ENCODE measurements at places on chromosomes 4 and X.
A peak's percentile ranks its signal among the peaks of the same experiment; 100 is the strongest.

DNA sequence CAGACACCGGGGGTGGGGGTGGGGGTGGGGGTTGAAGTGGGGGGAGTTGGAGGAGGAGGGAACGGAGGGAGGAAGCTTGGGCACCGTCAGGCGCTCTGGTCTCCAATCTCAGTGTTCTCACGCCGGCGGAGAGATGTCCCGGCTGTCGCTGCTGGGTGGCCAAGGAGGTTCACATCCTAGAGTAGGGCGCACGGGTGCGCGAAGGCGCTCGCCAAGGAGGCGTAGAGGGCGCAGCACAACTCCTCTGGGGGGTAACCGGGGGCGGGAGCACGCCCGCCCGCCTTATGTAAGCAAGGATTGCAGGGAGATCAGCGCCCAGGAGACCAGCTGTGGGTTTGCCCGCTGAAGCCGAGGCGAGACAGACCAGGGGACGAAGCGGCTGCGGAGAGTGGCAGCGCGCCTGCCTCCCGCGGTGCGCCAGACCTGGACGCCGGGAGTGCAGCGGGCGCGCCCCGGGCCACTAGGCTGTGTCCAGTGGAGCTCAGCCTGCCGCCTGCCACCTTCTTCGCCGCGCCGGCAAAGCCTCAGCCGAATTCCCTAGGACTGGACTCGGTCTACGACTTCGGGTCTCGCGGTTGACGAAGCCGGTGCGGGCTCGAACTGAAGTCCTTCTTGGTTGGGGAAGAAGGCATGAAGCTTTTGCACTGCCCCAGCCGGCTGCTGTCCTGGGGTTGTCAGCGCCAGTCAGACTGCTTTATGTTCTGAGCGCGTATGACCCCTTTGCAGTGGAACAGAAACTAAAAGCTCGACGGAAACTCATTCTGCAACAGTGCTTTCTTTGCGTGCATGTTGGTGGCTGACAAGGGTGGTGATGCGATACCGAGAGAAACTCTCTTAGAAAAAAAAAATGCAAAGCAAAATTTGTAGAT is 707 bp upstream of the UNC5C start:
- DNase-seq: peak; percentile 27

- DNase-seq: no peak
Measured at GRCh38 chr4:147704846-147705245, 20.9 kb upstream of the PRMT9 start.

DNA sequence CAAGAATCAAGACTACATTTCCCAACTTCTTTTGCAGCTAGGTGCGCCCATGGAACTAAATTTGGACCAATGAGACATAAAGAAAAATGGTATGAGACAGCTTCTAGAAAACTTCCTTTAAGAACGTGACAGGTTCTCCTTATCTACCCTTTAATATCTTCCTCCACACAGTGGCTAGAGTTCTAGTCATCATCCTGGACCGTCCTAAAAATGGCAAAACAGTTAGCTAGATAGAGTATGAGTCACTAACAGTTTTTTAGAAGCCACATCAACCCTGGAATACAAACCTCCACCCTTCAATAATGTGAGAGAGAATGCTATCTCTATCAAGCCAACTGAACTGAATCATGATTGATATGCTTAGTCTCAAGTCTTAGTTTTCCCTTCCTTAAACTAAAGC is 267.9 kb upstream of the SLC7A11 start:
- DNase-seq: no peak

- no peak for DNase-seq
Measured at GRCh38 chr4:110510277-110510676, 34.3 kb downstream of the ENPEP start.

GRCh38 chr4:88219099-88219498 is 60.7 kb upstream of the ABCG2 start:
- DNase-seq: peak; percentile 59

DNA sequence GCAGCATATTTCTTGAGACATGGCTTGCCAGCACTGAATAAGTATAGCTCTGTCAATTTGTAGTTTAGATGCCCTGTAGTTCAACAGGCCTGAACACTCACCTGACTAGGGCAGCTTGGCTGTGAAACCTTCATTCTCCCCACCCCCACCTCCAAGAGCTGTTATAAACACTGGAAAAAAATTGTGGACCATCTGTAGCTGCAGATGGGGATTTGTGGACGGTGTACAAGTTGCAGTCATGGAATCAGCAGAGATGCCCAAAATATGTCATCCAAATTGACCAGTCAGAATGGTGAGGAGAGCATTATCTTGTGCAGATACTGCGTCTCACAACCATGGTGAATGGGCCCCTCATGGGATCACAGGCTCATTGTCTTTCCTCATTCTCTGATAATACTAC is 76.2 kb upstream of the PAQR3 start:
- no peak for DNase-seq

GRCh38 chrX:1012678-1013300 is 199.7 kb downstream of the CRLF2 start:
- no peak for DNase-seq

GRCh38 chrX:110402850-110403221 is 44.2 kb downstream of the RTL9 start:
- DNase-seq: no peak

DNA sequence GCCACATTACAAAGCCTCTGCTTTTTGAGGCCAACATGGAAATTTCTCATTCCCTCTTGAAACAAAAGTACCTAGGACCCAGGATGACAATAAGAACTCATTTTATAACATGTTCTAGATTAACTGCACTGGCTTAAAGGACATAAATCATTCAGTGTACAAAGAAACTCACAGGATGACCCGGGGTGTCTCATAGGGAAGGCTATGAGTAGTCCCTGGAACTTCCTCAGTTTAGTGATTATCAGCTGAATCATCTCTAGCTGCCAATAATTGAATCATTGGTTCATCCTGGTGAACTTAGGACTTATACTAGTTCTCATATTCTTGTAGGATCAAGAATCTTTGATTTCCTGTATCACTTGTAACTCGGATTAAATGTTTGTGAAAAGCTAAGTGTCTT is 95.8 kb upstream of the WDR1 start:
- no peak for DNase-seq

- DNase-seq: no peak
Measured at GRCh38 chr4:4673070-4673469, 131.2 kb upstream of the STX18 start.

Measured in RPMI8226 (cell line).